ENCODE measurements at places on chromosomes 2 and 18.

DNA sequence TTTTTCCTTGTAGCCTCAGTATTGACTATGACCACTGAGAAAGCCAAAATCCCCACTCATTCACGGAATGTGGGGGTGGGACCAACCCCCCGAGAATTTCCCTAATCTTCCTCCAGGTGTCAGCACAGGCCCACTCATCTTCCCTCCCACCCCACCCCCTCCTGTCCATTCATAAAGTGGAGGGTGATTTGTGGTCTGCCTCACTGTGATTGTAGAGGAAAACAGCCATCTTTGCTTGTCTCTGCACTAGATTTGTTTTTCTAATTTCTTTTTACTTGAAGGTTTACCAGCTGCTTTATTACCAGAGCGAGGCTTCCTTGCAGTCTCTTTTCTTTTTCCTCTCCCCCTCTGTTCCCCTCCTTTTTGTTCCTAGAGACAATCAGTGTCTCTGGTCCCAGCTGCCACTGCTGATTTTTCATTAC, 171.8 kb downstream of the ICOS start:
- peak; percentile 54 for DNase-seq

GRCh38 chr2:175575346-175576258, 394.1 kb upstream of the ATP5MC3 start:
- DNase-seq: no peak

DNA sequence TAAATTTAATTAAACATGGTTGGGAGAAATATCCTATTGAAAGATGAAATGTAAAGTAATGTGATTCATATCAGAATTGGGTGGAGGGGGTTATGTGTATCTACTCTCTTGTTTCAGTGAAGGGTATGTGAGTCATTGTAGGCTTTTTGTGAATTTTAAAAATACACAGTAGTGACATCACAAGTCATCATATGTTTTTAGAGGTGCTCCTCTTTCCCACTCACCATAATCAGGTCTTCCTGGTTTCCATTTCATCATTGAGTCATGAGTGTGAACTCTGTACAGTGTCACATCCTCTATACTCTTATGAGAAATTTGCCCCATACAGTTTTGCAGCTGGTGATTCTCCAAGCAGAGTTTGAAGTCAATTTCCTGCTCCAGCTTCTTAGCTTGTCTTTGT, 18.8 kb downstream of the FSIP2 start:
- DNase-seq: peak; percentile 1

GRCh38 chr18:53941601-53942338, 282.7 kb downstream of the MBD2 start:
- DNase-seq: no peak

- DNase-seq: no peak
Measured at GRCh38 chr2:70501215-70501614, 52.4 kb downstream of the TGFA start.

DNA sequence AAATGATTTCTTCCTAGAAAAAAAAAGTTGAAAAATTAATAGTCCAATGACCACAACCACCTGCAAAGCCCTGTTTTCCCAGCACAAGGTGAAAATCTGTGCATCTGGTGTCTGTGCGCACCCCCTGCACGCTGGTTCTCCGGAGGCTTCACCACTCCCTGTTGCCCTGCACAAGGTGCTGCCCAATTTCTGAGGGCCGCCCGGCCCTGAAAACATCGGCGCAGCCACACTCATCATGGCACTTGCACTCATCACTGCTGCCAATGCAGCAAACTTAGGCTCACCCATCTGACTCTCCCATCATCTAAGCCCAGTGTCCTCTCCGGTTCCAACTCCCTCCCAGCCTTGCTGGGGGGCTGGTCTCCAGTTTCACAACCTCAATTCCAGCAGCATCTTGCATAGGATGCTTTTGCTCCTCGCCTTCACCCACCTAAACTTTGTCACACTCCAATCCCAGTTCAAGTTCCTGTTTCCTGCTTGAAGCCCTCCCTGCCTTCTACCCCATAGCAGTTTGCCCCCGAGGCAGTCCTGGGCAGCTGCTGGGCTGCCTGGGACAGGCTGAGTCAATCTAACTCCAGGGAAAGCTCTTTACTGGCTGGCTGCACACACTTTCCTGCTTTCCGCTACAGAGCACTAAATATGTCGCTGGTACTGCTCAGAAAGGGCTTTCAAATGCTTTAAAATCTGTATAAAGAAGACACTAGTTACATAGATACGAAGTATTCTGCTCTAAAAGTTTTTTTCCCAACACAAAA, 522.5 kb upstream of the ID2 start:
- DNase-seq: no peak

DNA sequence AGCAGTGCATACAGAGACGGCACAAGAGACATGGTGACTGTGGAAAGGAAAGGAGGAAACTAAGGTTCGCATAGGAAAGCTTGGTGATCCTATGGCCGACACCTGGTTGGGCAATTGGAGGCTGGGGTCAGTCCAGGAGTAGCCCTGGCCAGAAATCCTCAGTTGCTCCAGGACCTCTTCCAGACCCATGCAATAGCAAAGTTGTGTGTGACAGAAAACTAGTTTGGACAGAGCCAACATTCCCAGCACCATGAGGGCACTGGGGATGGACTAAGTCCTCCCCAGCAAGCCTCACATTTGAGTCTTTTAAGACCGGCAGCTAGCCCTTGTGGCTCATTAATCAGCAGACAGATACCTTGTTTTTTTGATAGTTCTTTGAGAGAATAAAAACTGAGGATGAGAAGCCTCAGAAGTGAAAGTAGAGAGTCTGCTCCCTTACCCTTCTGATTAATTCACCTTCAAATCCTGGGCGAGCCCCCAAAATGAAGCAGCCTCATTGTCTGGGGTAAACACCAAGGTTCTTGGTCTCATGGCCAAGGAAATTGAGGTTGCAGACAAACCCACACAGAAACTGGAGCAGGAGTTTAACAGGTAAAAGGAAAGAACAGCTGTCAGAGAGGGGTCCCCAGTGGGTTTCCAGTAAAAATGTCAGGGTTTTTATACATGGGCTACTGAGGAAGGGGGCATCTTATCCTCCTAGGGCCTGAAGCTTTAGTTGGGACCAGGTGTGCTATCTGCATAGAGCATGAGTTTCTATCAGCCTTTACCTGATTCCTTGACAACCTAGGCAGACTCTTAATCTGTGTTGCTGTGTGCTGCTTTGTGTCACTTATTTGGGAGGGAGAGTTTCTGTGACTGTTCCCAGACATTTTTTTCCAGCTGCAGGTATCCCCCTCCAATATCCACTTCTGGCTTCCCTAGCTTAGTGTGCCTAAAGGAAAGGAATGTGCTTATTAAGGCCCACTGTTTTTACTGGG, 39.1 kb downstream of the STK17B start:
- DNase-seq: no peak

DNA sequence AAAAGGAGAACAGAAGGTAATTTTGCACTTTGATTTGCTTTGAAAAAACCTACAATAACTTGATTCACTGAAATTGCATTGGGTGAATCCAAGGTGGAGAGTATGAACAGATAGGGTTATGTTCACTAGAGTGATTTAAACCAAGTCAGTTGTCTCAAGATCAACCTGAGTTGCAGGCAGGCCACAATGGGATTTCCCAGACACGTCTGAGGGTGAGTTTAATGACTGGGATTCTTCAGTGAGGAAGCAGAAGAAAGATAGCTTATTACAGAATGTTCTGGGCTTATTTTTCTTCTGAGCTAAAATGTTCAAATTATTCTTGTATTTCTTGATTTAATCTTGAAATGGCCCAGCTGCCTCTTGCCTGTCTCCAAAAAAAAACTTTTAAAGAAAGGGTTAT, 20.1 kb downstream of the COL4A4 start:
- no peak for DNase-seq

- DNase-seq: no peak
Measured at GRCh38 chr2:96913398-96914202, 43.7 kb upstream of the SEMA4C start.

GRCh38 chr2:196248467-196249094, 77.2 kb upstream of the STK17B start:
- DNase-seq: no peak

DNA sequence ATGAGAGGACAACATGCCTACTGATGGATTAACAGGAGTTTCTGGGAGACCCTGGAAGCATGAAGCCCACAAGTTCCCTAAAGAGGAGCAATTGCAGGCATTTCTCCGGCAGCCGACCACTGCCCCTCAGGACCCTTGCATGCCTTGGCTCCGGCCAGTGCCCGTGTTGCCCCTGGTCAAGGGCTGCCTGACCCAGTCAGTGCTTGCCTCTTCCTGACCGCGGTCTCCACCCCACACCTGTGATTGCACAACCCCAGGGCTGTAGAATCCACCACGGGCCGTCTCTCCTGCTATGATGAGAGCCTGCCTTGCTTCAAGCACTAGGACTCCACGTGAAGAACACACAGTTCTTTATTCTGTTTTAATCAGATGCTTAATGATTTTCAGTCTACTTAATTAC, 127.5 kb downstream of the GLI2 start:
- DNase-seq: no peak

DNA sequence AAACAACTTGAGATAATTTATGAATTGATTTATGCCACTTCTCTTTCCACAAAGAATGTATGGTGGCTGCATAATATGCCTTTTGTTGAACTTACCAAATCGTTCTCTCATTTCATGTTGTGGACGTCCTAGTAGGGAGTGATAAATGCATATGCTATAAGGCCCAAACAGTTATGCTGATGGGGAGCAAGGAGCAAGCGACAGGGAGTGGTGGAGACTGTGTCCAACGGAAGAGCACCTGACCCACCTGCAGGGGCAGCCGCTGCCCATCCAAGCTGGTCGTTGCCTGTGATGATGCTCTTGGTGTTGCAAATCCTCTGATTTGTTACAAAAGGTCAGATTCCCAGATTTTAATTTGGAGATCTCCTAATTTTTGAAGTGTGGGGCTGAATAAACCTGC, 31.0 kb upstream of the MGAT4A start:
- DNase-seq: no peak

GRCh38 chr18:68435581-68435980, 279.3 kb downstream of the TMX3 start:
- DNase-seq: no peak

- DNase-seq: no peak
Measured at GRCh38 chr2:203440671-203441070, 94.4 kb downstream of the RAPH1 start.

DNA sequence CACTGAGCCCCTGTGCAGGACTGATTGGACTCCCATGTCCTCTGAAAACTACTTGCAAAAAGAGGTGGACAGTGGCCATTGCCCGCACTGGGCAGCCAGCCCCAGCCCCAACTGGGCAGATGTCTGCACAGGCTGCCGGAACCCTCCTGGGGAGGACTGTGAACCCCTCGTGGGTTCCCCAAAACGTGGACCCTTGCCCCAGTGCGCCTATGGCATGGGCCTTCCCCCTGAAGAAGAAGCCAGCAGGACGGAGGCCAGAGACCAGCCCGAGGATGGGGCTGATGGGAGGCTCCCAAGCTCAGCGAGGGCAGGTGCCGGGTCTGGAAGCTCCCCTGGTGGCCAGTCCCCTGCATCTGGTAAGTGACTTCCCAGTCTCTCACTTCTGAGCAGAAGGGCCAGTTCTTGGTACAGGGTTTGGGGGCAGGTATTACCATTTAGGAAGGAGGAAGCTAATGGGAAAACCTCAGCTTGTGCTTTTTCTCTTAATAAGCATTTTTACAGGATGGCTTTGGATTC, 44.1 kb downstream of the TNFRSF11A start:
- no peak for DNase-seq

DNA sequence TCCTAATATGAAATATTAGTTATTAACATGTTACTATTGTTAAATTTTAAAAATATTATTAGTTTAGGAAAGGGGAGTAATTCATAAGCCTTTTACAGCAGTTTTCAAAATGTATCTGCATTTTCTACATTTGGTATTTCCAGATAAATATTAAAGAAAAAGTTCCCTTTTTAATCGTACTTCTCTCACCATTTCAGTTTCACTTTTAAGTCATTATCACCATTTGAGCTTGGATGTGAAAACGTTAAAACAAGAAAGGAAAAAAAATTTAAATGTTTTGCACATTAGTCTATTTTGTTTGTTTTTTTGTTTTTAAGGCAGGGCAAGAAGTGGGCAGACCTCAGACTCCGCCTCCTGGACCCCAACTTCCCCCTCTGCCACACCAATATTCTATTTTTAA, 3.3 kb upstream of the SRSF7 start:
- no peak for DNase-seq

DNA sequence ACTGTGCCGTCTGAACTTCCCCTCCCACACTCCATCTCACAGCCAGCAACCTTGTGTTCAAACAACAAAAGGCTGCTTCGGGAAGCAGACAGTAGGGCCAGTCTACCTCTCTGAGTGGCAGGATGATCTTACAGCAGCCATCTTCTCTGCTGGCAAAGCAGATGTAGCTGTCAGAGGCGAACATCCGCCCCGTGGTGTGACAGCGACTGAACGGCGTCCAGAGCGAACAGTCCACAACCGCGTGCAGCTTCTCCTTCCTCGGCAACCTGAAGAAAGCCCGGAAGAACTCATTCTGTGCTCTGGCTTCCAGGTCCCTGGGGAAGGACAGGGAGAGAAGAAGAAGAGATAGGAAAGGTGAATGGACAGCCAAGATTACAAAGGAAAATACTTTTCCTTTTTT, 38.0 kb downstream of the RPL31 start:
- no peak for DNase-seq

DNA sequence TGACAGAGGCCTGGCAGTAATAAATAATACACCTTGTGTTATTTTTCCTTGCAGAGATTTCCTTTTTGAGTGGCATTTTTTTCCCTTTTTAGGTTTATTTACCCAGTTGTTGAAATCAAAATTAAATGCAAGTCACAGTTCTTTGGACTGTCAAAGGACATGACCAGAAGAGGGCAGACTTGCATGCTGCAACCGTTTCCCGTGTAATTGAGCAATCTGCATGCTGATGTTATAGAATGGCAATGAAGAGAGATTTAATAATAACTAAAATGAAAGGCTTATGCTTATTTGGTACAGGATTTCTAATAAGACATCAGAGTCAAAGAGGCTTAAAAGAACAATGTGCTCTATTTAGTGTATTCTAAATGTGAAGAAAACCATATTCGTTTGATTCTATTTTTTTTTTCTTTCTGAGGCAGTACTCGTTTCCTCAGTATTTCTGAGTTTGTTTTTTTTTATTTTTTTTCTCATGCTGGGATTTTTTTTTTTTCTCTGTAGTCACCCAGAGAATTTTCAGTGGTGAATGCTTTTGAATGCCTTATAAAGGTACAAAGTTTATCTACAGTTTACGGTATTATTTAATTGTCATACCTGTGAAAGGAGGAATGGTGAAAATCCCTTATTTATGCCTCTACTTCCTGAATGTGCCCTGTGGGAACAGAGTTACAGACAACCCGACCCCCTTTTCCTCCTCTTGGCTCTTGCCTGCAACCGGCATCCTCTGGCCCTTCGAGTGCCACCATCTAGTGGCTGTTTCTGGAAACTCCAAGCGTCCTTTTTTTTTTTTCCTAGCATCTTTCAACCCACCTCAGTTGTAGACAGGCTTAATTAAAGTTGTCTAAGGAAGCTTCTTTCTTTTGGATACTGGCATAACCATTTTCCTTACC, 368.5 kb downstream of the LRRTM1 start:
- DNase-seq: peak; percentile 3

DNA sequence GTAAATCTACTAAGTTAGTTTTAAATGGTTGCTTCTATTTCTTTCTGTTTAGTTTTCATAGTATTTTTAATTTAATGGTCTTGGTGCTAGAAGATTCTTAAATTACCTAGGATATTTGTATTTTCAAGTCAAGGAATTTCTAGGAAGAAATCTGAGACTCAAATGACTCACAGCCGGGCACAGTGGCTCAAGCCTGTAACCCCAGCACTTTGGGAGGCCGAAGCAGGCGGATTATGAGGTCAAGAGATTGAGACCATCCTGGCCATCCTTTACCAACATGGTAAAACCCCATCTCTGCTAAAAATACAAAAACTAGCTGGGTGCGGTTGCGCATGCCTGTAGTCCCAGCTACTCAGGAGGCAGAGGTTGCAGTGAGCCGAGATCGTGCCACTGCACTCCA, 95.5 kb downstream of the C2orf74 start:
- DNase-seq: no peak

Data from Daoy (cell line).